Amniotic epithelial cell (primary cell): ENCODE measurements at places on chromosomes 1 and 21.

DNA sequence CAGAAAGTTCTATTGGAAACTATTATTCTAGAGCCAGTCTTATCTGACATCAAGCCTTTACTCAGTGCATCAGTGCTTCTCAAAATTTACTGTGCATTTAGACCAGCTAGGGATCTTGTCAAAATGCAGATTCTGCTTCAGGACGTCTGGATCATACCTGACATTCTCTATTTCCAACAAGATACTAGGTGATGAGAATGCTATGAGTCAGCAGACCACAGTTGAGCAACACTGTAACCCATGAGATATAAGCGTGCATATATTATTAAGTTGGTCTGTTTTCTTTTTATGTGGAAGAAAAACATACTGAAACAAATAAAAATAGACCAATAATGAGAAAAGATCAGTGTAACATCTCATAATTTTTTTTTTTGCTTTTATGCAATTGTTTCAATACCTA, 40.4 kb upstream of the KCNH1 start:
- peak; percentile 81 for DNase-seq

GRCh38 chr1:37394574-37395464, 79.6 kb upstream of the ZC3H12A start:
- DNase-seq: no peak

DNA sequence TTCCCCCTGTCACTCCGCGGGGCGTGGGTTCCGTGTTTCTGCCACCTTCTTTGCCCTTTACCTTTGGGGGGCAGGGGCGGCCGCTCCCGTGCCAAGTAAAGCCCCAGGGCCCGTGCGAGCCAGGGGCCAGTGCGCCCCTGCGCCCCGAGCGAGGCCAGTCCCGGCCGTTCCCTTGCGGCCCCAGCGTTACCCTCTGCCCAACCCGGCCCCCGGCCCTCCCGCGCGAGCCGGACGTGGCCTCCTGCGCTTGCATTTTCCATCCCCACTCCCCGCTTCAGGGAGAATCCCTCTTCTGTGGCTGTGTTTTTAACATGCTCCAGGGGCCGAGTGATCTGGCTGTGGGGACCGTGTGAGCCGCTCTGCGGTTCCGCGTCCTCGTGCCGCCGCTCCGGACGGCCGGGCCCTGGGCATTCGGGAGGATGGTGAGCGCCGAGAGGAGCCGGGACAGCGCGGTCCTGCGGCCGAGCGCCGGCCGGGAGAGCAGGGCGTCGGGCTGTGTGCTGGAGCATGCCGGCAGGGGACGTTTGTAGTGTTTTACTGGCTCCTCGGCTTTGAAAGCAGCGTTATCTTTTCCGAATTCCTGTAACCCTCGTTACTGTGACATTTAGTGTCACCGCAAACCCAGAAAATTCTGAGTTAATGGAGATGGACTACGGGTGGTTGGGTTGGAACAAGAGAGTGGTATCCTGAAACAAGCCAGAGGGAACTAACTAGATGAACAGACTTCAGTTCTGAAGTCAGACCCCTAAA, 1.0 kb downstream of the GALNT2 start:
- DNase-seq: no peak

- DNase-seq: no peak
Measured at GRCh38 chr1:6870086-6870485, 84.8 kb downstream of the CAMTA1 start.

GRCh38 chr1:236403905-236404696, 10.0 kb downstream of the EDARADD start:
- no peak for DNase-seq

DNA sequence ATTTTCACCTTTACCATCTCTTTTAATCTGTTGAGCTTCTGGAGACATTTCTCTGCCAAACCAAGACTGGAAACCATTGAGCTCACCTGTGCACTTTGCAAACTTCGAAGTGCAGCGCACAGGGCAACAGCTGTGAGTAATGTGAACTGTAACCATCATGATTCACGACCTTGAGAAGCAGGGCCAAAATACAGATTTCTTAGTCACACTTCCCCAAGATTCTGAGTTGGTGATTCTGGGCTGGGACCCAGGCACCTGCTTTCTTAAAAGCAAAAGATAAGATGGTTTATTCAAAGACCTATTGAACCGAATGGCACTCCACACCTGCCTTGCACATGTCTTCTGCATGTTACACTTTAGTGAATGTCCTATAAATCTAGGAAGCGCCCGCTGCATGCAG, 10.2 kb downstream of the AGTRAP start:
- peak; percentile 23 for DNase-seq

- DNase-seq: no peak
Measured at GRCh38 chr1:47643306-47644211, 205.7 kb downstream of the FOXD2 start.

- DNase-seq: no peak
Measured at GRCh38 chr1:208942394-208943130, 641.0 kb upstream of the CAMK1G start.

- no peak for DNase-seq
Measured at GRCh38 chr1:147109762-147110161, 62.5 kb downstream of the PRKAB2 start.

GRCh38 chr1:169538998-169539871, 47.0 kb downstream of the F5 start:
- DNase-seq: peak; percentile 95

DNA sequence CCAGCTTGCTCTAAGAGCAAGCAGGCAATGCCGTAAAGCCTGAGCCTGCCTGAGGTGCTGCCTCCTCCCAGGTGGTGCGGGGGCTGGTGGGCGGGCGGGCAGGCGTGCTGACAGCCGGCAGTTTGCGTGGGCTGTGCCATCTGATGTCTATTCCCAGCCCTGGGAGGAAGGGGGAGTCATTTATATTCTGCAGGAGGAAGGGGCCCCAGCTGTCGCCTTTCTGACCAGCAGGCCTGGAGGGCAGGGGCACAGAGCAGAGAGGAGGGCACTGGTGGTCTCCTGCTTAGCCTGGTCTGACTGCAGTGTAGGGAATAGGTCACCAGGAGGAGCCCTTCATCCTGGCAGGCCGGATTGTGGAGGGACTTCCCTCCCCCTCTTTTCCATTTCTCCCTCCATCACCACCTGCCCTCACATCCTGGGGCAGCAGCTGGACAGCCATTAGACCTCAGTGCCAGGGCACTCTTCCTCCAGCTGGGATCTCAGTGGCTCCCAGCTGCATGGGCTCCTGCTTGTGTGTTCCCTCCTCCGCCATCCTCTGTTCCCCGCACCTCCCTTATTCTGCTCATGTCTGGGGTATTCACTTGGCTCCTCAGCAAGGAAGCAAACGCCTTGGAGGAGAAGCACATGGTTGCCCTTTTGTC, 4.4 kb downstream of the CYB561D1 start:
- DNase-seq: peak; percentile 27

- peak; percentile 28 for DNase-seq
Measured at GRCh38 chr1:13807209-13807608, 107.2 kb downstream of the PRDM2 start.

DNA sequence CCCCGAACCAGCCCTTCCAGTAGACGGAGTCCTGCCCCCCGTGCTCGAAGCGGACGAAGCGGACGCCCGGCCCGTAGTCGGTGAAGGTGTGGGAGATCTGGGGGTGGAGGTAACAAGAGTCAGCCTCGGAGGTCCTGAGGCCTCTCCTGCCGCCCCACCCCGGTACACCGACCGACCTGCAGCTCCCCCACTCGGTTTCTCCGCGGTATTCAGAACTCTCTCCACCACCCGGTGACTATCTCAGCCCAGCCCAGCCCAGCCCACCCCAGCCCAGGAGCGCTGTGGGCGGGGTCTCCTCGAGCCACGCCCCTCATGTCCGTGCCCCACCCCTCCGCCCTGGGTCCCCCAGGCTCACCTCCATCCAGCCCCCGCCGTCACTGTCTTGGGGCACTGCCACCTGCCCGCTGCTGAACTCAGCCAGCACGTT, 5.5 kb downstream of the FBXO2 start:
- DNase-seq: no peak

DNA sequence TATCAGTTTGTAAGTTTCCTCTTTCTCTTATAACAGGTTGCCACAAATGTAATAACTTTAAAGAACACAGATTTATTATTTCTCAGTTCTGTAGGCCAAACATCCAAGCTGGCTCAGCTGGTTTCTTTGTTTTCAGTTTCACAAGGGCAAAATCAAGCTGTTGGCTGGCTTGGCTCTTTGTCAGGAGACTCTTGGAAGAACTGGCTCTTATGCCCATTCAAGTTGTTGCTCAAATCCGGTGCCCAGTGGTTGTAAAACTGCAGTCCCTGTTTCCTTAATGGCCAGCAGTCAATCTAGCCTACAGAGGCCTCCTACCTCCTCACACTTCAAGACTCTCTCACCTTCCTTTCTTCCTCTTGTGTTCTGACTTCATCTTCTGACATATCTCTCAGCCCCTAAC, 1171.0 kb downstream of the MRPL39 start:
- no peak for DNase-seq
